ENCODE measurements at places on chromosomes 13 and 19.

DNA sequence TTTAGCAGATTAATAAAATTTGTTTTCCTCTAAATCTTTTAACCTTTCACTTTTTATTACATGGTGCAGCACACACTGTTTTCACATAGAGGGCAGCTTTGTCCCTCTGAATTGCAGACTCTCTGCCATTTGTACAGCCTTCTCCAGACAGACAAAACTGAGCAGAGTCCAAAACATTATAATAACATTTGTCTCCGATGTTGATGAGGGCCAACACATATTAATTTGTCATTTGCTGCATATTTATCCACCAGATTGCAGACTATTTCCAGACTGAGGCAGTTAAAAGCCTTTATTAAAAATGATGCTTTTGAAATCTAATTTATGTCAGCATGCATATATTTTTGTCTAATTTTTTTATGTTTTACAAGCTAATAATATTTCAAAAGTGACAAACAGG is 1251.9 kb upstream of the SLC10A2 start:
- DNase-seq = no peak

DNA sequence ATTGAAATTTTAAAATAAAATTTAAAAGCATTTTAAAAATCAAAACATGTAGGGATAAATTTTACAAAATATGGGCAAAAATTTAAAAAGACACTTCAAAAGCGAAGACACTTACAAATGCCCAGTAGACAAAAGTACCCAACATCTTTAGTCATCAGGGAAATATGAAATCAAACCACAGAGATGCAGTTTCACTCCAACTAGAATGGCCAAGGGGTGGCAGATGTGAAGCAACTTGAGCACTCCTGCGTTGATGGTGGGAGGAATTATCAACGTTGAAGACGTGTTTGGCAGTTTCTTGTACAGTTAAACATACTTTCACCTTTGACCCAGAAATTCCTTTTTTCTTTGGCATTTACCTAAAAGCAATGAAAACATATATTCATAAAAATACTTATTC is 518.0 kb upstream of the SGCG start:
- DNase-seq = no peak

DNA sequence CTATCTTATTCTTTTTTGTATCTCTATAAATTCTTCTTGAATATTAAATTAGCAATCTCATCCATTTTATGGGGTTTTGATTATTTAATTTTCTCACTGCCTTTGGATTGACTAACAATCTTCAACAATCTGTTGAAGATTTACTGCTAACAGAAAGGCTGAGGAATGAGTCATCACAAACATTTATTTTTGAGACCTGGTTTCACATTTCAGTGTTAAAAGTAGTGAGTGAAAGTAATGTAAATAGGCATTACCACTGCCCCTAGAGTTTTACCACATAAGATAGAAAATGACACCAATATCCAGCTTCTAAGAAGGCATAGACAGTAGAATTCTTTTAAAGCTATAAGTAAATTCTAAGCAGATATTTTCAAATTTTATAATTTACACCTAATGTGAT is 472.8 kb downstream of the OLFM4 start:
- DNase-seq = no peak

DNA sequence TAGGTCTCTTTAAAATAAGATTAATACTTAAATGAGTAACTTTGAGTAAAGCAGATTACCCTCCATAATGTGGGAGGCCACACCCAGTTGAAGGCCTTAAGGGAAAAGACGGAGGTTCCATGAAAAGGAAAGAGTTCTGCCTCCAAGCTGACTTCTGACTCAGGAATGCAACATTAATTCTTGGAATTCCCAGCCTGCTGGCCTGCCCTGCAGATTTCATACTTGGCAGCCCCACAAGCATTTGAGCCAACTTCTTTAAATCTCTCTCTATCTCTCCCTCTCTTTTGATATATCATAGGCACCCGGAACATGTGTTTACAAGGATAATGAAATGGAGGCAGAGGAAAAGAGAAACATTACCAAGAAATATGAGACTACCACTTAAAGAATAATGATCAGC is 902.3 kb upstream of the MIR17HG start:
- no peak for DNase-seq

DNA sequence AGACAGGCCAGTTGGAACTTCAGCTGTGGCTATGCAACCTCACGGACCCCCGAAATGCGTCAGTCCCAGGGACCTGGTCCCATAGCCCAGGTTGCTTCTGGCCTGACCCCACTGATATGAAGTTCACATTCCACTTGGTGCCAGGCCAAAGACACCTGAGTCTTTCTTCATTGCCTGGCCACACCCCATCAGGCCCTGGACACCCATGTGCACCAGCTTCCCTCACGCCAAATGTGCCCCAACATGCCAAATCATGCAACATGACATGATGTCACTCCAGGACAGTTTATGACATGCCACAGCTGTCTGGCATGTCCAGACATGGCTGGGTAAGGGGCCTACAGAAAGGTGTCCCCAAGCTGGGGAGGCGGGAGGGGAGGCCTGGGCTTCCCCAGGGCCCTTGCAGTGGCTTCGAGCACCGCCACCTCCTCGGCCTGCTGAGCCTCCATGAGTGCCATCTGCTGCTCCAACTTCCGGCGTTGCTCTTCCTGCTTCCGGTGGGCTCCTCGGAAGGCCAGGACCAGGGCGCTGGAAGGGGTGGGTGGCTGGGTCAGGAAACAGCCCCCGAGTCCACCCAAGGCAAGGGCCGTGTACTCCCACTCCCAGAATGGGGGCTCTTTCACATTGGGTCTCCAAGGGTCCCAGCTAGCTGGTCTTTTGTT is 4.3 kb upstream of the NR2F6 start:
- no peak for DNase-seq

All from stimulated activated CD4-positive, alpha-beta T cell treated with anti-CD3 and anti-CD28 coated beads, Interleukin-15, amount 100 ng/mL, for 1 hour (primary cell).